ENCODE measurements at places on chromosomes 2 and 18. TPM values are rescaled to one million over a fixed set of nuclear protein-coding genes. Genes with fewer than 3 reads are reported as not detected.

The IGFBP2 gene
- total RNA-seq = 840 TPM

The CROCC2 gene
- not detected for total RNA-seq

The SPATA3 gene
- total RNA-seq = not detected

The CNDP1 gene
- not detected for total RNA-seq

The CD8B gene
- not detected for total RNA-seq

The FEV gene
- total RNA-seq = not detected

The SNORC gene
- total RNA-seq = 1.1 TPM

The FHOD3 gene
- 9.2 TPM for total RNA-seq

The AKAIN1 gene
- total RNA-seq = not detected

The ANKRD62 gene
- total RNA-seq = under 0.01 TPM

The FOXI3 gene
- total RNA-seq = not detected

The DNAJC5G gene
- total RNA-seq = not detected

The TMEM247 gene
- total RNA-seq = not detected

The RAD51AP2 gene
- total RNA-seq = 0.34 TPM

The LRRTM1 gene
- total RNA-seq = not detected

The ACMSD gene
- total RNA-seq = not detected

The FBXO48 gene
- total RNA-seq = 0.68 TPM

The WIPF1 gene
- 0.14 TPM for total RNA-seq

The GALNT14 gene
- 22.5 TPM for total RNA-seq

The ALPI gene
- not detected for total RNA-seq

The CHRND gene
- total RNA-seq = not detected

The CDH20 gene
- total RNA-seq = not detected

The DUSP2 gene
- 13.0 TPM for total RNA-seq

The HOXD9 gene
- total RNA-seq = not detected
